Panc1 (cell line): ENCODE measurements at places on chromosomes 12 and 14. TPM values are rescaled to one million over a fixed set of nuclear protein-coding genes. Genes with fewer than 3 reads are reported as not detected.

- H3K27ac ChIP-seq, result no peak overlapping the region
- peaks cover 16% of the 10 kb centered on the region for H3K27me3 ChIP-seq
- DNase-seq, result no peak
- no peak overlapping the region for H3K4me3 ChIP-seq
Measured at GRCh38 chr12:130031041-130031440, 127.2 kb upstream of the TMEM132D start.

DNA sequence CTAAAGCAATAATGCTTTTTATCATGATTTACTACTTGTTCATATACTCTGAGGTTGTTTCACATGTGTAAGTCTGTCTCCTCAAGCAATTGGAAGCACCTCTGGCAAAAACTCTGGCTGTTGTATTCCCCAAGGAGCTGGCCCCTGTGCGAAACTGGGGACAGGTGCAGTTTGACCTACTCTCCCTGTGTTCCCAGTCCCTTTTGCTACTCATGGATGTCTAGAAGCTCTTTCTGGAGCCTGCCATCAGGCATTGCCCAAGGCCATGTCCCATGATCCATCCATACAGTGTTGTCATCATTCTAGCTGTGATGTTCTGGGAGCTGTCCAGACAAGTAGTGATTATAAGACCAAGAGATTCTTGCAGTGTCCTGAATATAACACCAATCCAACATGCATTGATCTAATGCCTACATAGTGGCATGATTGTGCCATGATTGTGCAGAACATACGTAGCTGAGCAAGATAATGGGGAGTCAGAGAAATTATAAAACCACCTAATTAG lies 14.9 kb downstream of the AKAP6 start:
- no peaks in the 10 kb centered on the region for H3K27me3 ChIP-seq
- no peaks in the 10 kb centered on the region for H3K4me1 ChIP-seq
- no peaks in the 10 kb centered on the region for H3K36me3 ChIP-seq
- DNase-seq, result no peak

GRCh38 chr12:112908548-112908947 lies 1.8 kb downstream of the OAS1 start:
- H3K36me3 ChIP-seq, result no peaks in the 10 kb centered on the region
- H3K4me3 ChIP-seq, result no peak overlapping the region
- no peaks in the 10 kb centered on the region; the same call in 1 of the 2 replicates for H3K4me1 ChIP-seq
- no peak overlapping the region for H3K27ac ChIP-seq

The MDGA2 gene
- not detected for total RNA-seq

The FGD6 gene
- total RNA-seq, result 28.3 TPM
